ENCODE measurements at places on chromosomes 3 and 15.
A peak's percentile ranks its signal among the peaks of the same experiment; 100 is the strongest.

DNA sequence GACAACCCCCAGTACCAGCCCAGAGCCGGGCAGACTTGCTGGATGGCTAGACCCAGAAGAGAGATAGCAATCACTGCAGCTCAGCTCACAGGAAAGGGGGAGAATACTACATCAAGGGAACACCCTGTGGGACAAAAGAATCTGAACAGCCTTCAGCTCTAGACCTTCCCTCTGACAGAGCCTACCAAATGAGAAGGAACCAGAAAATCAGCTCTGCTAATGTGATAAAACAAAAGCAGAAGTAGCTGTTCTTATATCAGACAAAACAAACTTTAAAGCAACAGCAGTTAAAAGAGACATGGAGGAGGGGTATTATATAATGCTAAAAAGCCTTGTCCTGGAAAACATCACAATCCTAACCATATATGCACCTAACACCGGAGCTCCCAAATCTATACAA, 283.3 kb downstream of the KLF13 start:
- DNase-seq, result no peak

DNA sequence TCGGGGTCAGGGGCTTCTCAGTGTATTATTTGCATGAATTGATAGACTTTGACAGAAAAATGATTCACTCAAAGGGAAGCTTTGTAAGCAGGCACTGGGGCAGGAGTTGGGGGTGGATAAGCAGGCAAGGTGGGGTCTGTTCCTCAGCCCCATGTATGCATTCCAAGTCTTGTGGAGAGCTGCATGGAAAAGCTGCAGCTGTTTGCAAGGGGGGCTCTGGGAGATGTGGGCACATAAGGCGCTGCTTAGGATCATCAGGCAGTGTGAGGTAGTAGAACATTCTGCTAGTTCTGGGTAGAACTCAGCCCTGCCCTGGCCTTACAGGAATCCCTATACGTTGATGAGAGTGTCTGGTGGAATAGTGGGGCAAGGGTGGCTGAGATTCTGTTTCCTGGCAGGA, 154.2 kb upstream of the LRIG1 start:
- no peak for DNase-seq

GRCh38 chr3:102182162-102182561, 252.7 kb upstream of the ZPLD1 start:
- no peak for DNase-seq

DNA sequence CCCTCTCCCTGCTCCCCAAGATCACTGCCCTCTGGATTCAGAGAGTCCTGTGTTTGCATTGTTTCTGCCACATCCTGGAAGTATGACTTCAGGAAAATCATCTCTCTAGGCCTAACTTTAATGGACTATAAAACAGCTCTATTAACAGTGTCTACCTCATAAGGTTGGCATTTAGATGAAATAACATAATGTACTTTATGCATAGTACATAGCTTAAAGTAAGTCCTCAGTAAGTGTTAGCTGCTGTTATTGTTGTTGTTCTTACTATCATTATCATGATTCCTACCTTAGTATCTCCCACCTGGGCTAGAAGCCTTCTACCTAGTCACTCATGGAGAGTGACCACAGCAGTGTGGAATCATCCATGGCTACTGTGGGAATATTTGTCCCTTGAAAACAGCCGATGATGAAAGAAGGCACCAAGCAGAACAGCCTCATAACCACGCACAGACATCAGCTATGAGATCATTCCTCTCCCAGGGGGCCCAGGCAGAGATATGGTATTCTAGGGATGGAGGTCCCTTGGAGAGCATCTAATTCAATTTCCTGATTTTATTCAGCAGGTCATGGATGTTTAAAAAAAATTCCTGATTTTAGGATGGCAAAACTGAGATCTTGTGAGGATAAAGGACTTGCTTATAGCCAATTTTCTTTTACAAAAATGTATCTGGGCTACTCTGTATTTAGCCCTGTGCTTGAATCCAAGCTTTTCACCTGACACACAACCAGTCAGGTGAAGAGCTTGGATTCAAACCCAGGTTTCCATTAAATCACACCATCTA, 1.9 kb downstream of the FSD2 start:
- no peak for DNase-seq

- no peak for DNase-seq
Measured at GRCh38 chr3:14716591-14716990, 41.6 kb downstream of the C3orf20 start.

GRCh38 chr3:45605534-45605933, 11.0 kb downstream of the LIMD1 start:
- no peak for DNase-seq

- no peak for DNase-seq
Measured at GRCh38 chr3:38115645-38116427, 21.1 kb downstream of the ACAA1 start.

- DNase-seq, result no peak
Measured at GRCh38 chr3:184685055-184685454, 26.8 kb downstream of the MAGEF1 start.

- no peak for DNase-seq
Measured at GRCh38 chr3:62225051-62225450, 148.3 kb downstream of the FEZF2 start.

DNA sequence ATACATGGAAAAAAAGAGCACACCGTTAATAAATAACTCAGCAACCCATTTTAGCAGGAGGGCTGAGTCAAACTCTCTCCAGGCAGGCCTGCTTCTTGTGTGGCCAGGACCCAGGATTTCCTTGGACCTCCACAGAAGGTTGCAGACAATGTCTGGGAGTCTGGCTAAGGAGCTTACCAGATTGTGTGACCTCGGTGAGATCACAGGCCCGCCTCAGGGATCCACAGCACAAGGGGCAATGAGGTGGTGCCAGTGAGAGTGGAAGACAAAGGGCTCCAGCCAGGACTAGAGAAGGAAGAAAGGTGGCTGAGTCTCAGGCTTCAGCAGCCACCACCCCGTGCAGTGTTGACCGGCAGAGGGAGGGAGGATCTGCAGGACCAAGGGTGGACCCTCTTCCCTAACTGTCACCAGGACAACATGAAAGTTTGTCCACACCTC, 32.2 kb upstream of the SEC22A start:
- no peak for DNase-seq

DNA sequence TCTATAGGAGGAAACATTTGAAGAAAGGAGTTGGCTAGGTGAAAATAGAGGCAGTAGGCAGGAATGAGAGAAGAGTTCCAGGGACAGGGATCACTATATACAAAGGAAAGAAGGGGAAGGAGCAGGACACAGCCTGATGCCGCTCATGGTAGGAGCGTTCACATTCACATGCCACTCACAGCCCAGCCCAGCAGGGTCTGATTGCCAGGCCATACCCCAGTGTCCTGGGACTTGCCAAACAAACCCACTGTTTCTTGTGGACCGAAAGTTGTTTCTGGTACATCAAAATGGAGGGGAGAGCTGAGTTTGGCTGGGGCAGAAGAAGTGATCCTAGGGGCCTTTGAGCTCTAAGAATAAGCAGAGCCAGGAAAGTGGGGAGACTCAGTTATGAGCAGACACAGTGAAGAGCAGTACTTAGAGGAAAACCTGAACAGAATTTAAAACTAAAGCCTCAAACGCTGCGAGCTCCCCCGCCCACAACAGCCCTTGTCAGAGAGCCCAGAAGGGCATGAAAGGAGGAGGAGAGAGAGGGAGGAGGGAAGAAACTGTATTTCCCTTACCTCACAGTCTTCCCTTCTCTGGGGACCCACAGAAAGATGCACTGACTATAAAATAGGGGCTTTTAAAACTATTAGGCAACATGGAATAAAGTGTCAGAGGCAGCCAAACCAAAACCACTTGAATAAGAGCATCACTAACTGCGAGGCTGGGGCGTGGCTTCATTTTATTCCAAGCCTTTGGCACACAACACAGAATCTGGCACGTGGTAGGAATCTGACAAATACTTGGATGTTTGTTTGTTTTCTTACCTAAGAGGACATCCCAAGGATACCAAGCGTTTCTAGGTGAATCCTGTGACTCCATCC, 129.0 kb downstream of the RPL22L1 start:
- no peak for DNase-seq

GRCh38 chr3:195587824-195588223, 4.1 kb upstream of the APOD start:
- DNase-seq, result no peak

DNA sequence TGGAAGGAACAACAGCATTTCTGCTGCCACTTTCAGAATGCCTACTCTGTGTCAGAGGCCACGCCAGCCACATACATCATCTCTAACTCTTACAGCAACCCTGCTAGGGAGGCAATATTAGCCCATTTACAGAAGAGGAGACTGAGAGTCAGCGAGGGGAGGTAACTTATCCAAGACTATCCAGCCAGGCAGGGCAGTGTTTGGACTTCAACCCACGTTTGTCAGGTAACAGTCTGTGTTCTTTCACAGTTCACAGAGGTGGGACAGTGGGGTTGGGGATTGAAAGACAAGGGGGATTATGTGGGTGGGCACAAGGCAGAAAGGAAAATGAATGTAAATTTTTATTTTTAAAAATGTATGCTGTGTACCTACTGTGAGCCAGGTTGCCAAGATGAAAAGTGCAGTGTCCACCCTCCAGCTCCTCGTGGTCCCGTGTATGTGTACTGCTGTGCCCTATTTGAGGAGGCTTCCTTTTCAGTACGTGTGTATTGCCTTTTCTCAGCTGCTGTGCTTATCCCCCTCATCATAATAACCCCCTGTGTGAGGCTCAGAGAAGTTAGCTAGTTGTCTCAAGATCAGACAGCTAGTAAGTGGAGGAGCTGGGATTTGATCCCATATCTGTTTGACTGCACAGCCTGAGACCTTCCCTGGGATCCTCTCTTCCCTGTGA, 16.5 kb upstream of the ATP2B2 start:
- no peak for DNase-seq

- DNase-seq, result no peak
Measured at GRCh38 chr3:16374047-16374934, 109.3 kb downstream of the OXNAD1 start.

DNA sequence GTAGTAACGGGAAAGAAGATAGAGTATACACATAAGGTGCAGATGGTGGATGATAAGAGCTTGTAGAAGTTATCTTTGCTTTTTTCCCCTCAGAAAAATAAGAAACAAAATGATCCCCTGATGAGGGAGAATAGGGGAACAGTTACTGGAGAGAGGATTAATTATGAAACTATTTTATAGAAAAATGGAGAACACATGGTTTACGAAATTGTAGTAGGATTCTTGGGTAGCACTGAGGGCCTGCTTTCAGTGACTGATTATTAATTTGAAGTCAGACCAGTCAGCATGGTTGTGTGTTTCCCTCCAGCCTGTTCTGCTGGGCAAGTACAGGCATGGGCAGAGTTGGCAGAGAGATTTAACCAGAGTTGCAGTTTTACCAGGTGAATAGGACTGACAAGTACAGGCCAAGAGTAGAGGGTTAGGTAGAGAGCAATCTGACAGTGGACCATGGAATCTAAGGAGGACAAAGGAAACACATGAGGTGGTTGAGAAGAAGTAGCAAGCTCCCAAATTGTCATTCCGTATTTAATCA, 5.9 kb downstream of the SLC49A4 start:
- no peak for DNase-seq

DNA sequence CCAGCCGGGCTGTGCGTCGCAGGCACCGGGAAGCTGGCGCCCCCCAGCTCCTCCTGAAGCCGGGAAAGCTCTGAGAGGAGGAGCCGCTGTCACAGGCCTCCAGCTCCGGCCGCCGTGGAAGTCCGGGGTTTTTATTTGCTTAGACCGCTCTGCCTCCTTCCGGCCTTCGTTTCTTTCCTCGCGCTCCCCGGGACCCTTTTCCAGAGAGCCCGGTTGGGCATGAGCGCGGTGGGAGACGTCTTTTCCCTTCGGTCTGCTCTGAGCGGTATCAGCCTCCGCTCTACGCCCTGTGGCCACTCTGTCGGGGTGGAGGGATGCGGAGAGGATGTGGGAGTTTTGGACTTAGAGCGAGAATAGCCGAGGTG, 559 bp downstream of the SENP5 start:
- peak; percentile 32 for DNase-seq

GRCh38 chr3:118781232-118781631, 253.4 kb downstream of the IGSF11 start:
- no peak for DNase-seq

DNA sequence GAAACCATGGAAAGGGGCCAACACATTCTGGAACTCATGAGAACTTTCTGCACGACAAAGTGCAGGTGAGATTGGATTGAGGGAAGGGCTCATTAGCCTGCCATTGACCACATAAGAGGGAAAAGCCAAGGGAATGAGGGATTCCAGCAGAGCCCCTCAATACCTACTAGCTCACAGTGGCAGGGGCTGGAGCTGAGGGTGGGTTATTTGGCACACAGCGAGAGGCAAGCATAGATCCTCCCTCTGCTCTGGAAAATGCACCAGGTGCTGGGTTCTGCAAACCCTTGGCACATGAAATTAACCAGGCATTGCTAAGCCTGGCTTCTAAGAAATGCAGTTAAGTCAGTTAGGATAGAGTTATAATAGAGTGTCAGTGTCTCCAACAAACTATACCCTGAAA, 60.8 kb downstream of the IL16 start:
- DNase-seq, result no peak

GRCh38 chr3:12553921-12554391, 2.9 kb upstream of the MKRN2 start:
- peak; percentile 58 for DNase-seq

GRCh38 chr3:178476886-178477285, 59.4 kb upstream of the KCNMB2 start:
- no peak for DNase-seq

DNA sequence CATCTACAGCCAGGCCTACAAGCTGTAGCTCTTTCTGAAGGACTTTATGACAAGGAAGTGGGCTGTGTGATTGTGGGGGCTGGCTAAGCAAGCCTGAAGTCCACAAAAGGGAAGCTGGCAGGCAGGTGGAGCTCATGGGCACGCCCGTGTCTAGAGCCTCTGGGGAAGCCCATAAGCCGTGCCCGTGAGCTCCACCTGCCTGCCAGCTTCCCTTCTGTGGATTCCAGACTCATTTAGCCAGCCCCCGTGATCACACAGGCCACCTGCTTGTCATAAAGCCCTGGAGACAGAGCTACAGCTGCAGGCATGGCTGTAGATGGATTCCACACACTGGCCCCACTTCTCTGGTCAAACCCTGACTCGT, 15.2 kb downstream of the EFCC1 start:
- DNase-seq, result peak; percentile 72

GRCh38 chr3:93994056-93994455, 14.1 kb downstream of the ARL13B start:
- DNase-seq, result no peak

DNA sequence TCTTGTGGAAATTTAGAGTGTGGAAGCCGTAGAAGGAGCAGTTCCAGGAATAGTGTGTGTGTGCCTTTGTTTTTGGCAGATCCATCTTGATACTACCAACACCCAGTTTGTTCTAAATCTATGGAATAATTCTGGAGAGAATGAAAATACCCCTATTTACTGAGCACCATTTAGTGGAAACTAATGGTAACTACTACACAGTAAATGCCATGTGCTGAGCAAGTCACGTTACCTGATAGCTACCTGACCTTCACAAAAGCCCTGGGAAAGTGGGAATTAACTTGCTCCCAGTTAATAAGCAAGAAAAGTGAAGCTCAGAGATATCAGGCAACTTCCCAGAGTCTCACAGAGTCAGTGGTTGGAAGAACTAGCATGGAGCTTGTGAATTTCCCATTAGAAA, 137.7 kb downstream of the ARPP21 start:
- DNase-seq, result no peak

DNA sequence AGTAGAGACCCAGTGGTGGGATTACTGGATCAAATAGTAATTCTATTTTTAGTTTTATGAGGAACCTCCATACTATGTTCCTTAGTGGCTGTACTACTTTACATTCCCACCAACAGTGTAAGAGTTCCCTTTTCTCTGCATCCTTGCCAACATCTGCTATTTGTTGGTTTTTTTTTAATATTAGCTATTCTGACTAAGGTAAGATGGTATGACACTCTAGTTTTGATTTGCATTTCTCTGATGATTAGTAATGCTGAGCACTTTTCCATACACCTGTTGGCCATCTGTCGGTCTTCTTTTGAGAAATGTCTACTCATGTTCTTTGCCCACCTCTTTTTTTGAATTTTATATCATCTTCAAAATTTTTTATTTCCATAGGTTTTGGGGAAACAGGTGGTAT, 34.2 kb upstream of the RAP2B start:
- DNase-seq, result no peak

All from DND-41 (cell line).